ENCODE measurements at places on chromosomes 13 and 19.

GRCh38 chr19:4390567-4391305, 9.6 kb downstream of the SH3GL1 start:
- DNase-seq: no peak

GRCh38 chr19:42553292-42554045, 25.2 kb upstream of the CEACAM1 start:
- DNase-seq: no peak

DNA sequence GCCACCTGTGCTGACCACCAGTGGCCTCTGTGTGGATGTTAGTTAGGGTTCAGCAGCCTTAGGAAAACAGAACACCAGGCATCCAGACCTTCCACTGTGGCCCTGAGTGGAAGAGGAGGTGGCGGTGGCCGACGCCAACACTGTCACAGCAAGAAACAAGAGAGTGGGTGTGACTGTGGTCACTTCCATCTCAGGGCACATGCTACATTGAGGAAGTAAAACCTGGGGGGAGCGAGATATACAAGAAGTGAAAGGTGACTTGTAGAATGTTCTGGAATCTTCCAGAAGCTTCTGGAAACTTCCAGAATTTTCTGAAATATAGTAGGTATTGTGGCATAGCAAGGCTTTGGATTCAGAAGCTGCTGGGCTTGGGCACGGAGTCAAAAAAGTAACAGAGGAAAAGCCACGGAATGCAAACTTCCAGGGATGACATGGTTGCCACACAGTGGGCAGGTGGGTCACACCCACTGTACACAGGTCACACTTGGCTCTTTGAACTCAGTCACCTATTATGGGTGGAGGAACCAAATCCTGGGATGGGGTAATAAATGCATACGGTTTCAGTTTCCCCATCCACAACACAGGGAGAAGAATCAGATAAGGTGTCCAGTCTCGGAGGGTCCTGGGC, 24.3 kb downstream of the GNG7 start:
- DNase-seq: no peak

GRCh38 chr13:25692099-25692498, 320.3 kb downstream of the ATP8A2 start:
- DNase-seq: no peak

DNA sequence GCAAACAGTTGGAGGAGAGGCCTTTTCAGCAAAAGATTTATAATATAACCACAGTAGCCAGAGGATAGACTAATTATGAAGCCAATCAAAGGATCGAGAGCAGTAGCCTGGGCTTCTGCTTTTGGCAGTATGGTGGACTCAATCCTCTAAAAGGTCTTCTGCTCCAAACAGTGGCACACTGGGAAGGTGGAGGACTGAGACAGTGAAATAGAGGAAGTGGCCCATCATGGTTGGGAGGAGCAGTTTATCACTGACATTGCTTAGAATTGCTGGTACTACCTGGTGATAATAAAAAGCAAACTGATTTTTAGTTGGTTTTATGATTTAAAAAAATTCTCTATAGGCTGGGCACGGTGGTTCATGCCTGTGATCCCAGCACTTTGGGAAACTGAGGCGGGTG, 20.9 kb upstream of the PLAUR start:
- DNase-seq: no peak

- no peak for DNase-seq
Observed at GRCh38 chr19:39997638-39998216, 867 bp downstream of the ZNF546 start.

DNA sequence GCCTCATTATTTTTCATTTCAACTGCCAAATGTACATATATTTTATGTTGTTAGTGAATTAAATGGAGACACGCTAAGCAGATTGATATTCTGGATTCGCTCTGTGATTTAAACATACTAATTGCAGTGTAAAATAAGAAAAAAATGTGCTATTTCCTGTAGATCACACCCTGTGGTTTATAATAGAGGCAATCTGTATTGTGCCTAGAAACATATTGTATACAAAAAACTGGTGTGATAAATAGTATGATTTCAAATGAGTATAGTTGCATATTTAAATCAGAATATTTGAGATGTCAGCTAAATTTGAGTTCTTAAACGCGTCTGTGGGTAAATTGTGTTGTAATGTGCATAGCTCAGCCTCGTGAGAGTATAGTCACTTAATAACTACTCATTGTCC, 643.9 kb downstream of the TBC1D4 start:
- no peak for DNase-seq

DNA sequence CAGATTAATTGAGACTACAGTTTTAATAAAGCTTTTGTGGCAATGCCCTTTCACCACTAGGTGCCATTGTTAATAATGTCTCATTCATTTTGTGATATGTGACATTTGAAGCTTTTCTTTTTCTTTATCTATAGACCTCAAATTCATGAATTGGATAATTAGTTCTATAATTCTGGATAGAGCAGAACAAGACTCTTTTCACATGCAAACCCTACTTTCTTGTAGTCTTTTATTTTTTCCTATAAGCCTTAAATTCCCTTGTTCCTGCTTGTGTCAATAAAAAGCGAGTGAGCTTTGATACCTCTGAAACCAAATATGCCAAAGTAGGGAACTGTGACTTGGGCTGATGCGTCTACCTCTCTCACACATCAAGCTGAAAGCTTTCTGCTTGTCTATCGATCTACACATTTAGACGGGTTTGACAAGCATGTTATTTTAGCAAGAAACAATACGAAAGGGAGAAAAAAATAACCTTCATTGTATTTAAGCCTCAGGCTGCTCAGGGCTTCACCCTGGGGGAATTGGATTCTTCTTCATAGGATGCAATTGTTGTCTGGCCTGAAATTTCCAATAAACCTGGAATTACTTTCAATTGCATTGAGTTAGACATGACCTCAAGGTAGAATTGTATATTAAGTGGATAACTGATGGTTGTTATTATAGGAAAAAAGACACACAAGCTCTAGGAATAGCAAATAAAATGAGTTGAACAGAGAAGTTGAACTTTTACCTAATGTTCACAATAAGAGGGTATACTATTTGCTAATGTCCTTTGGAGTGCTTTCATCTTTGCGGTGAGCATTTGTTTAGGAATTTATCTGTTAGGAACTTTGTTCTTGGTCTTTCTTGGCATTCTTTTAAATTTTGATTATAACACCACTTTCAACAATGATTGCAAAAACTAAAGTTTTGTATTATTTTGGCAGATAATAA, 1150.2 kb upstream of the PCDH9 start:
- DNase-seq: no peak

GRCh38 chr13:74767050-74767449, 632.8 kb upstream of the KLF12 start:
- DNase-seq: no peak

- DNase-seq: no peak
Observed at GRCh38 chr19:42228641-42229040, 8.5 kb downstream of the ZNF526 start.

DNA sequence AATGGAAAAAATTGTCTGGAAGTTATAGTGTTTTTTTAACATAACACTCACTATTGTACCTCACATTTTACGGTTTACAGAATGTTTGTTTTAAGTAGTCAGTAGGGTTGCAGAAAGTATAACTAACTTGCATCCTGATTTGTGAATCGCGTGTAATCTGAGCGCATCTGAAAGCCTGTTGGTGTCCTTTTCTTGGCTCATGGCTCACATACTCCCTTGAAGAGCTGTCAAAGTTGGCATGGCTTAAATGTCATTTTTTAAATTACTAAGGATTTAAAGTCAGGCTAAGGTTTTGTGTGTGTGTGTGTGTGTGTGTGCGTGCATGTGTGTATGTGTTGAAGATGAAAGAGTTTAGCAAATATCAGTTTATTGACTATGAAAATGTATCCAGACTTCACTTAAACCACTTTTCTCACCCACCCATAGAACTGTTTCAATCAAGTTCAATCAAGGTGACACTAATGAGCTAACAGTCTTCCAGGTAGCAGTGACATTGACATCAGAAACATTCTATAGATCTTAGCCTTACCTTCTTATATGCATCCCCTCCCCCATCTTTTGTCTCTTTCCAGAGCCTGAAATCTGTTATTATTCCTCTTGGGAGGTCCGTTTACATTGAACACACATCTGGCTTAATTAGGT, 480.4 kb upstream of the SGCG start:
- DNase-seq: no peak

DNA sequence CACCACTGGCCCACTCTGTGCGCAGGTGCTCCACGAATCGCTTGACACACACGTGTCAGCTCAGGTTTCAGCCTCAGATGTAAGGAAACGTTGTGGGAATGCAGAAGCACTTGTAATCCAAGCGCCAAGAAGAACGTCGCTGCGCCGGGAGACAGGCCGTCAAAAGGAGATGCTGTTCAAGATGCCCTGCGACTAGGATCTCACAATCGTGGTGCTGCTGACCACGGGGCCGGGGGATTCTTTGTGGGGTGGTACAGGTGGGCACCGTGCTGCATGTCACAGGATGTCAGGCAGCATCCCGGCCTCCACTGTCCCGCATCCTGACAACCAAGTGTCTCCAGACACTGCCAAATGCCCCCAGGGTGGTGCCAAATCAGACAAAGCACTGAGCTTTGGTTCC, 16.9 kb upstream of the SIGLEC11 start:
- no peak for DNase-seq

GRCh38 chr13:75445717-75446499, 36.1 kb downstream of the TBC1D4 start:
- no peak for DNase-seq

GRCh38 chr13:45206340-45206739, 5.5 kb upstream of the KCTD4 start:
- DNase-seq: no peak

DNA sequence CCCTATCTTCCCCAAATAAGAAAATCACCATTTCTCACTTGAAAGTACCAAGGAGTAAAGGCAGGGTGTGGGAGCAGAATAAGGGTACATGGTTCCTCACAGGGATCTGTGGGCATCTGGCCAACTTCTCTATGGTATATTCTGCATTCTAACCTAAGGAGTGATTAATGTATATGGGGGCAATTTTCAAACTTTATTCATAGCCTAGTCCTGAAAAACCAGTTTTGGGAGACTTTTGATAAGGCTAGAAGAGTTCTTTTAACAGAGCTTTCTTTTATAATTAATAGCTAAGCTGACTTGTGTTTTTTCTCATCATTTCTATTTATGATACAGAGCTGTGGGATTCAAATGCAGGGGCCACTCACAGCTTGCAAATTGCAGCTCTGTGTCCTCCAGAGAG, 852 bp downstream of the SCEL start:
- DNase-seq: no peak

DNA sequence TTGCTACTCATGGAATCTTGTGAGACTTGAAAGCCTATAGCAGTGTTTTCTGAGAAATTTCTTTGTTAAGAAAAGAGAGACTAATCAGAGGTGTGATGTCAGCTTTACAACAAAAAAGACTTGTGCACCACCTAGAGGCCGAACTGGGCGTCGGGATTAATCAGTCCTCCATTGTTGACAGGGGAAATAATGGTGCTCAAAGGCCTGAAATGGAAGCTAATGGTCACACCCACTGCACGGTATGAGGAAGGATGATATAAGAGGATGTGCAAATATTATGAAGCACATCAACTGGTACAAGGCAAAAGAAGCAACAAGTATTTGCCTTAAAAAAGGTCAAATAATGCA, 480.2 kb upstream of the MIR17HG start:
- peak; percentile 20 for DNase-seq

DNA sequence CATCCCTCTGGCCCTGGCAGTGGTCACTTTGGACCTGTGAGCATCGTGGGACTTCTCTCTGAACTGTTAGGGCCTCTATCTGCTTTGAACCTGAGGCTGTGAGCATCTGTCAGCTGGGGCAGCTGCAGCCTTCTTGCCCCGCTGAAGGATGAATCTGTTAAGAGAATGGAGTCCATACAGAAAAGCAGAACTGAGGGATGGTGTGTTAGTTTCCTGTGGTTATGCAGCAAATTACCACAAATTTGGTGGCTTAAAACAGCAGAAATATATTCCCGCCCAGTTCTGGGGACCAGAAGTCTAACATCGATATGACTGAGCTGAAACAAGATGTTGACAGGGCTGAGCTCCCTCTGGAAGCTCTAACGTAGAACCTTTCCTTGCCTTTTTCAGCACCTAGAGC, 1.6 kb upstream of the ZNF497 start:
- DNase-seq: no peak

GRCh38 chr13:86006317-86006716, 207.1 kb upstream of the SLITRK6 start:
- no peak for DNase-seq

GRCh38 chr13:92804346-92804745, 422.3 kb upstream of the GPC6 start:
- no peak for DNase-seq

GRCh38 chr13:70385852-70386251, 277.6 kb upstream of the KLHL1 start:
- DNase-seq: no peak

DNA sequence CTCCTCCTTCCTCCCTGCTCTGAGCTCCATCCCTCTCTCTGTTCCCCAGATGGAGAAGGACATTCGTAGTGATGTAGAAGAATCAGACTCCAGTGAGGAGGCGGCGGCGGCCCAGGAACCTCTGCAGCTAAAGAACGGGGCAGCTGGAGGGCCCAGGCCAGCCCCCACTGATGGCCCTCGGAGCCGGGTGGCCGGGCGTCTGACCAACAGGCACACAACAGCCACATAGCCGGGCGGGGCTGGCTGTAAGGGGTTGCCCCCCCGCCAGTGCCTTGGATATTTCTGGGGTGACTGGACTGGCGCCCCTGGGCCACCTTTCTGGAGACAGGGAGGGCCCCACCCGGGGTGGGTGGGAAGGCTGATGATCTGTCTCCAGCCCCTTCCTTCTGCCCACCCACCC, 46.3 kb downstream of the CD320 start:
- DNase-seq: no peak

- DNase-seq: no peak
Observed at GRCh38 chr13:29180055-29180454, 359.9 kb downstream of the MTUS2 start.

DNA sequence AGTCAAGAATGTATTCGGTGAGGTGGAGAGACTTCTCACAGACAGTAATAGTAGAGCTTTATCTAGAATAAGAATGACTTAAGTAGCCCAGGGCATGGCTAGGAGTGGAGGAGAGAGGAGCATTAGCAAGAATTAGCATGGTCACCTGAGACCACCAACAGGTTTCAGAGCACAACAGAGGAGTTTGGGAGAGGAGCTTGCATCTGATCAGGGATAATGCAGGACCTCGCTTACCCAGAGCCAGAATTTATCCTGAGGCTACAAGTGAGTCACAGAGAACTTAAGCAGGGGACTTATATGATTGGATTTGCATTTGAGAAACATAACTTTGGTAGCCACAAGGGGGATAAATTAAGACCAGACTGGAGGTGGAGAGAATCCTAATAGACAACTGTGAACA, 102.1 kb upstream of the FNDC3A start:
- no peak for DNase-seq

Measured in NCI-H2081 treated with DMSO at 0.1 percent for 48 hours (cell line).